ENCODE measurements at places on chromosomes 11 and 22. TPM values are rescaled to one million over a fixed set of nuclear protein-coding genes. Genes with fewer than 3 reads are reported as not detected.

OVOL1 gene
- total RNA-seq = not detected

CNGA4 gene
- not detected for total RNA-seq

LYVE1 gene
- not detected for total RNA-seq

BCO2 gene
- total RNA-seq = 1.4 TPM

CCDC73 gene
- total RNA-seq = 0.10 TPM

Data from natural killer cell treated with Interleukin-12 subunit alpha and Interleukin-12 subunit beta and Interleukin-15 and Interleukin-18, amount 100 ng/mL, for 72 hours (primary cell).